Myometrial cell (primary cell): ENCODE measurements at places on chromosomes 6 and 20. TPM values are rescaled to one million over a fixed set of nuclear protein-coding genes. Genes with fewer than 3 reads are reported as not detected.

The LIN28B gene
- not detected in 2 replicates for total RNA-seq

The PPP1R3G gene
- total RNA-seq, result 1.6 and 2.3 TPM in 2 replicates

The FBXL4 gene
- total RNA-seq, result 8.7 and 10.1 TPM in 2 replicates

The PERP gene
- 32.9 and 37.6 TPM in 2 replicates for total RNA-seq

The CD83 gene
- total RNA-seq, result 1.7 and 3.7 TPM in 2 replicates

The PRDM13 gene
- not detected in 2 replicates for total RNA-seq
